ENCODE measurements at places on chromosomes 12 and 14.
A peak's percentile ranks its signal among the peaks of the same experiment; 100 is the strongest.

DNA sequence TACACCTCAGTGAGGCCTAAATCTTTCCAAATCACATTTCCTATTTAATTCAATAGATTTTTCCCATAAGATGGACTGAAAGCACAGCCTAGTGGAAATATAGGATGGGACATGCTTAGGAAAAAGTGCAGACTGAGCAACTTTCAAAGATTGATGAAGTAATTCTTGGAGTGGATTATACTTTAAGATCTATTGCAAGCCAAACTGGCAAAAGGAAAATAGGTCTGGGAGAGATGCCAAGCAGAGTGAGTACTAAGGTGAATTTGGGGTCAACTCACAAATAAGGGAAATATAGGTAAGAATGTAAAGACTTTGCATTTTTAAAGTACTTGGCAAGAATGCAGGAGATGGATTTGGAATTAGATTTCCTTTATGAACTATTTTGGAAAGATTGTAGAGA, 170.2 kb upstream of the FOXG1 start:
- DNase-seq, result no peak

DNA sequence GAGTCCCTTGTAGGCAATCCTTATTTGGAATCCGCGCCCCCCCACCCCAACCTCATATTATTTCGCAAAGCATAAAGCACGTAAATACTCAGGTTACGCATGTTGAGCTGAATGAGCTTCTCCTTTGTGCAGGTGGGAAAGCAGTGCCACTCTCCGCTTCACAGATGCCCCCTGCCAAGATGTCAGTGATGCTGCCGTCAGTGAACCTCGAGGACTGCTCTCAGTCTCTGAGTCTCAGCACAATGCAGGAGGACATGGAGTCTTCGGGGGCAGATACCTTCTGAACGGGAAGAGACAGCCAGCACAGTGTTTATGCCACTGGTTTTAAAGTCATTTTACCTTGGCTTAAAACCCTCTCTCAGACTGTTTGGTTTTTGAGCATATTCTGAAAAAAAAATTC, 90.1 kb upstream of the DACT1 start:
- no peak for DNase-seq

DNA sequence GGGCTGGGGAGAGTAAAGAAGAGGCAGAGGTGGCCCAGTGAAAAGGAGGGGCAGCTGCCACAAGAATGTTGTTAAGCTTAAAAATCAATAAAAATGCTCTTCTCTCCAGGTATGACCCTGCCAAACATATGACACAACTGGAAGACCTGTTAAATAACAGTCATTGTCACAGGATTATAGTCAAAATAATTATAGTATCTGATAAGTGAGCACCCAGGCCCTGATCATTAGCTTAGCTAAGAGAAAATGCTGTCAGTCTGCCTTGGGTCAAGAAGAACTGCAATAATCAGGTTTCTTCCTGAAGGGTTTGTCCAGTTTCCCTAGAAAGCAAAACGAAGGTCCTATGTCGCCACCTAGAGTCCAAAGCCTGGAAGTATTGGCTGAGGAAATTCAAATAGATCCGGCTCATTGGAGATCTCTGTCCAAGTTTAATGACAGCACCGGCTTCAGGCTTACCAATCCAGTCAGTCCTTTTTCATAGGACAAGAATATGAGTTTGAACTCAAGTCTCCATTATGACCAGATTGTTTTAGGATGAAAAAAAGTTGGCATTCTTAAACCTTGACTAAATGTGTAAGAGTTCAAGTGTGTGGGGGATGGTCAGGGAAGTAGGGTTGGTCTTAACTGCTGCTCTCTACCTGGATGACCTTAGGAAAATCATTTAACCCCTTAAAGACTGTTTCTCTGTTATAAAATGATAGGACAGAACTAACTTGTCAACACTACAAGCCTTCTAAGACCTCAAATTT, 22.5 kb upstream of the NKX2-8 start:
- DNase-seq, result no peak

- no peak for DNase-seq
Measured at GRCh38 chr12:5163661-5164060, 120.0 kb downstream of the KCNA5 start.

DNA sequence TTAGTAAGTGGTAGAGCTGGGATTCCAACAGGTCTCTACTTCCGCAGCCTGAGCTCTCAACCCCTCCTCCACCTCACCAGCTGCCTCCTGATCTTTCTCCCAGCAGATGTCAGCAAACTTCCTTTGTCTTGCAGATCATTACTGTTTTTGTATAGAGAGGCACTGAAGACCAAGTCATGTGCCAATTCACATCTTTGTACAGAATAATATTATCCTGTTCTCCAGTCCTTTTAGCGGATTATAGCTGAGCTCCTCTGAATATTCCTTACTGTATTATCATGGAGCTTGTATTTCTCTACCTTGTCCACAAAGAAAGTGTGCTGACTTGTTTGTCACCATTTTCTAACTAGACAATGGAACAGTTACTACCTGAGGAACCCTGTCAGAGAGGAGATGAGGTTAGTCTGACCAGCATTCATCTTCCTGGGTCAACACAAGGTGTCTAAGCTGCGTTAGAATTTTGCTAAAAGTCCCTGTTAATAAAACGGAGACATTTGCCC, 142.3 kb upstream of the ARHGAP5 start:
- DNase-seq, result no peak

- no peak for DNase-seq
Measured at GRCh38 chr12:108745641-108746040, 14.3 kb upstream of the CORO1C start.

DNA sequence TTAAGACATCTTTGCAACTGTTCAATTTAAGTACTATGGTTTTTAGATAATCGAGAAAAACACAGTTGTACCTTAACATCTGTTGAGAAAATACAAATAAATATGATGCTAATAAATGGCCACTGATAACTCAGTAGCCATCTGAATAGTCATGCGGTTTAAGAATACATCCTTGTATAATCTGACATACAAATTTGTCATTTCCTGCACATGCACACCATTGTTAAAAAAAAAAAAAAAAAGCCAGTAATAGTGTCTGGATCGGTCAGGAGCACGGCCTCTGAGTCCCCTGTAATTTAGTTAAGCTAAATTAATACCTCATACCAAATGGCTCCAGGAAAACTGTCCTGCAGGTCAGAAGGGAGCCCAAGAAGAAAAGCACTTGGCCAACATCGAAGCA, 16.8 kb downstream of the RFC5 start:
- DNase-seq, result no peak

- DNase-seq, result no peak
Measured at GRCh38 chr14:95048771-95049312, 108.5 kb downstream of the DICER1 start.

- DNase-seq, result no peak
Measured at GRCh38 chr12:40104461-40105264, 1.2 kb downstream of the SLC2A13 start.

GRCh38 chr14:23443411-23443812, 8.0 kb upstream of the MYH7 start:
- no peak for DNase-seq

- no peak for DNase-seq
Measured at GRCh38 chr14:65153101-65153500, 50.8 kb upstream of the MAX start.

DNA sequence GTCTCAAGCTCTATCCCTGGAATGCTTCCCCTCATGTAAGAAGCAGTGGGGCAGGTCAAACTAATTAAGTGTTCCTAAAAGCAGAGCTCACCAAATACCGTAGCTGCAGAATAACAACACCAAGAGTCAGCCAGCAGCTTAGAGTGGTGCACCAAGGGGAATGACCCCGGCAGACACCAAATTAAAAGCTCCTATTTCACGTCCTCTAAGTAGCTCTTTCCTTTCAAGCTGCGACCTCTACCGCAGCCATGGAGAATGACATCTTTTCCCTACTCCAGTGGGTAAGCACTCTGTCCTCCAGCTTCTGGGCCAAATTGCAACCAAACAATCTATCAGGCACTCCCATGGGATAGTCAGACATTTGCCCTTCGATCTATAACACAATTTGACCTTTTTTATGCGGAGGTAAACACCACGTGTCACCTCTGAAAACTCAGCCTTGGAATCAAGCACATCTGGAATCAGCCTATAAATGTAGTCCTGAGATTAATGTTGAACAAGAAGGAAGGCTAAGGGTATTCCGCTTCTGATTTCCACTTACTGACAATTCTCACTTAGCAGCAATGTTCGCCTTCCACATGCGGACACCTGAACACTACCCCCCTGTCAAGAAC, 67.6 kb upstream of the CDKN3 start:
- DNase-seq, result peak; percentile 5

- no peak for DNase-seq
Measured at GRCh38 chr12:9064815-9065606, 50.7 kb downstream of the A2M start.

DNA sequence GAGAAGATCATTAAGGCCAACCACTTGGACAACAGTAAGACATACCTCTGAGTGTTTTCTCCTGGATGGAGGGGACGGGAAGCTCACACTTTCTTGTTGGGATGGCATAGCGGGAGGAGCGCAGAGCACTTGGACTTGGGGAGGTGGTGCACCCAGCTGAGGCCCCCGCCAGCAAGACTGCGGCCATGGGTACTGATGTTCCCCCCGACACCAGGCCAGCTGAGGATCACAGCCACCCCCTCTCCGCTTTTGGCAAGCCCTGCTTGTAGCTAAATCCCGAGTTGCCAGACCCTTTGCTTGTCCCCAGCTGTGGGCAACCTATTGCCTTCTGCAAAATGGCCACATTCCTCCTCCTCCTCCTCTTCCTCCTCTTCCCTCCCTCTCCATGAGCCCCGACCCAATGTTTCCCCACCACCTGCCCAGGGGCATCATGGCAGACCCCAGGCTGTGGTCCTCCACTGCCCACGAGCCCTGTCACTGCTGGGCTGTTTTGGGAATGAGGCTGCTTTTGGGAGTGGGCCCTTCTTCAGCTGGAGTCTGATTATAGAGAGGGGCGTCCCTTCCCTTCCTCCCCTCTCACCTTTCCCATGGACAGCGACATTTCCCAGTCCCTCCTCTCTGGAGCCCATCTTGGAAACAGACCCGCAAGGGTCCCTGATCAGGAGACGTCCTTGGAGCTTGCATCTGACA, 62.8 kb downstream of the PRMT8 start:
- DNase-seq, result no peak

- no peak for DNase-seq
Measured at GRCh38 chr12:9030776-9031175, 41.4 kb downstream of the KLRG1 start.

- DNase-seq, result no peak
Measured at GRCh38 chr12:116896411-116896924, 14.3 kb upstream of the FBXW8 start.

DNA sequence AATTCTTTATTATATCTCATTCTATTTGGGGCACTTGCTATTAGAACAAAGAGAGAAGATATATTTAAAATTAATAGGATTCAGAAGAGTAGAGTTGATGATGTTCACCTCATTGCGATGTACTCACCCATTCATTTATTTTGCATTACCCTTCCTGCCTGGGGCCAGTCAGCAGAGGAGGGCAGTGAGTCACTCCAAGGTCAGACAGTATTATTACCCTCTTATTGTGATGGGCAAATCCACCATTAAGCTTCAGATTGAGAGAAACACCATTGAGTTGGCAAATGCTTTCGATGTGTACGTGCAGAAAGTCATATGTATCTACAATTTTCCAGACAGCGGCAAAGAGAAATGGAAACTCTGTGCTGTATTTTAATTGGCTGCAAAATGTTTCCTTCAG, 134.2 kb downstream of the BICD1 start:
- DNase-seq, result no peak

- DNase-seq, result no peak
Measured at GRCh38 chr14:61408498-61408897, 87.1 kb downstream of the PRKCH start.

- DNase-seq, result no peak
Measured at GRCh38 chr12:26162905-26163304, 32.5 kb upstream of the SSPN start.

GRCh38 chr12:62435303-62436163, 31.1 kb upstream of the MON2 start:
- DNase-seq, result peak; percentile 25

DNA sequence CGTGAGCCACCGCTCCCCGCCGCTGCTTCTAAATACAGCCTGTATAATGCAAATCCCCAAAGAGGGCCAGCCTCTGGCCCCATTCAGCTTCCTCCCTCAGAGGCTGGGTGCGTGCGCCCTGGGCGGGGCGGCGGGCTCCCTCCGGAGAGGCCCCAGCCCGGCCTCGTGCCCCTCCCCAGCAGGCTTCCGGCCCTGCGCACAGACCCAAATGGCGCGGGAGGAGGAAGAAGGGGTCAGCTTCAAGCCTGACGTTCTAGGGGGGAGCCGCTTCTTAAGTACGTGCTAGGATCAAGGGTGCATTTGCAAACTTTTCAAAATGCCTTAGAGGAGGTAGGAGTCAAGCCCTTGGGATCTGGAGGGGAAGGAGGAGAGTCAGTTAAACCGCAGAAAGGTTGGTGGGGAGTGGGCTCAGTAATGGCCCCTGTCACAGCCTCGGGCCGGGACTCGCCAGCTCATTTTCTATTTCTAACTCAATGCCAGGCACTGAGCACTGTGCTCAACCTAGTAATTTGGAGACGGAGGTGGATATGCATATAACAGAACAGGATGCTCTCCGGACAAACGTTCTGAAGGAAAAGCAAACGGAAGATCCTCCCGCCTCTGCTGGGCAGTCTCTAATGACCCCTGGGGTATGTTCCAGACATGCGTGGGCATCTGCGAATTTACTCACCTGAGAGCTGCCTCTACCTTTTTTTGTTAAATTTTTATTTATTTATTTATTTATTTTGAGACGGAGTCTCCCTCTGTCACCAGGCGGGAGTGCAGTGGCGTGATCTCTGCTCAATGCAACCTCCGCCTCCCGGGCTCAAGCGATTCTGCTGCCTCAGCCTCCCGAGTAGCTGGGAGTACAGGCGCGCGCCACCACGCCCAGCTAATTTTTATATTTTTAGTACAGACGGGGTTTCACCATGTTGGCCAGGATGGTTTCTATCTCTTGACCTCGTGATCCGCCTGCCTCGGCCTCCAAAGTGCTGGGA, 32.3 kb downstream of the NINJ2 start:
- DNase-seq, result peak; percentile 66

GRCh38 chr14:92748259-92749016, at the start of gene LGMN:
TSS of gene LGMN (minus strand) at chr14:92748627. CDS start at chr14:92732786, 15,841 bp downstream.
- peak; percentile 83 for DNase-seq

DNA sequence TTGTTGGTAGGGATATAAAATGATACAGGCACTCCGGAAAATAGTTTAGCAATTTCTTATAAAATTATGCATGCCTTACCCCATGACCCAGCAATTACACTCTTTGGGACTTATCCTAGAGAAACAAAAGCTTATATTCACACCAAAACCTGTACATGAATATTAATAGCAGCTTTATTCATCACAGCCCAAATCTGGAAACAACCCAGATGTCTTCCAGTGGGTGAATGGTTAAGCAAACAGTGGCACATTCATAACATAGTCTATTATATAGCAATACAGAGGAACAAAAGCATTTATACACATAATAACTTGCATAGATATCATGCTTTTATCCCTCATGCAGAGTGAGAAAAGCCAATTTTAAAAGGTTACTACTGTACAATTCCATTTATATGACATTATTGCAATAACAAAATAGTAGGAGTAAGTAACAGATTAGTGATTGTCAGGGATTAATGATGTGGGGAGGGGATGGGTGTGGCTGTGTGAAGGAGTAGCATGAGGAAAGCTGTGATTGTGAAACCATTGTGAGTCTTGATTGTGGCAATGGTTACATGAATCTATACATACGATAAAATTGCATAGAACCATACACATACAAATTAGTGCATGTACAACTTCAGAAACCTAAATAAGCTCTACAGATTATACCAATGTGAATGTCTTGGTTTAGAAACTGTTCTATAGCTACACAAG, 363.1 kb upstream of the OR4E1 start:
- DNase-seq, result no peak

- DNase-seq, result peak; percentile 36
Measured at GRCh38 chr12:53499266-53500141, at the start of gene MAP3K12. TSS of gene MAP3K12 (minus strand) at chr12:53499458. CDS start at chr12:53487391, 12,067 bp downstream.

GRCh38 chr14:99075771-99076375, 196.1 kb downstream of the BCL11B start:
- no peak for DNase-seq
